Stimulated activated CD4-positive, alpha-beta T cell treated with anti-CD3 and anti-CD28 coated beads, TNF-alpha, amount 100 ng/mL, for 4 hours (primary cell): ENCODE measurements at places on chromosomes 16 and 17.

GRCh38 chr17:71237903-71238538, 882.8 kb upstream of the SOX9 start:
- DNase-seq = no peak

DNA sequence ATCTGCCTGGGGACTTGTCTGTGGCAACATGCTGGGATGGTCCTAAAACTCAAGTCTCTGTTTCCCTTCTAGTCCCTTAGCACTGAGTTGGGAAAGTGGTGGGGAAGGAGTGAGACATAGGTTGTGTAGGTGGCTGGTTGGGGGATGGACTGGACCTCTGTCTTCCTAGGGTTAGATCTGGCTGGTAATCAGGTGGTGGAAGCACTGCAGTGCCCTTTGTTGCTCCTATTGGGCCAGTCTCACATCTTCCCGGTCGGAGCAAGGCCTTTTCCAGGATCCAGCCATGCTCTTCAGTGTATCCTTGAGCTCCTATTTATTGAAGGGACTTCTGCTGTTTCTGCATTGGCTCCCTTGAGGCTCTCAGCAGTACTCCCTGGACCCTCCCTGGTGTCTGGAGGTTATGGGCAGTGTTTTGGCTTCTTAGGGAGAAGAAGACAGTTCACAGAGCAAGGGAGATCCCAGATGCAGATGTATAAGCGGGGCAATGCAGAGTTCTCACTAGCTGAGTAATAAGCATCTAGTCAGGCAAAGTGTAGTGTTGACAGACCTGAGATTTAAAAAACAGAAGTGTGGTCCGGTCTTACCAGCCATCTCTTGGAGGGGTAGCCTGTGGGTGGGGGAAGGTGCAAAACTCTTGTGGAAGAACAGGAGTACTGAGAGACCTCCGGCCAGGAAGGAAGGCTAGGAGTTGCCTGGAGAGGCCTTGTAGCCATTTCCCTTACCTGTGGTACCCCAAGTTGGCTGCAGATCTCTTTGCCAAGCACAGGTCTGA, 1.3 kb upstream of the NUTF2 start:
- no peak for DNase-seq

GRCh38 chr16:22926105-22926751, 112.3 kb downstream of the HS3ST2 start:
- DNase-seq = no peak

GRCh38 chr17:21100636-21101035, 26.1 kb upstream of the DHRS7B start:
- DNase-seq = no peak

DNA sequence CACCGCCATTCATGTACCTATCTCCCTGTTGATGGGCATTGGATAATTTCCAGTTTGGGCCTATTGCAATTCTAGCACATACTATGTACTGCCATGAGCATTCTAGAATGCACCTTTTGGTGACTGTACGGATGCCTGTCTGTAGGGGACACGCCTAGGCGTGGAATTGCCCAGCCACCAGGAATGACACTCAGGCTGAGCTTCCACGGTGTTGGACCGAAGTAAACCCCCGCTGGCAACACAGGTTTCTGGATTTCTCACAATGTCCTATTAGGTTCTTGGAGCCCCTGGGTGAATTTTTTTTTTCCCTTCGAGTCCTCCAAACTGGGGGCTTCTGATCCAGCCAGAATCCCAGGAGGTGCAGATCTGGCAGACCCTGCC, 146.6 kb downstream of the IRF8 start:
- no peak for DNase-seq

GRCh38 chr17:49775546-49776260, 11.8 kb upstream of the FAM117A start:
- DNase-seq = no peak

- DNase-seq = no peak
These were observed 30.2 kb downstream of the WDR59 start for GRCh38 chr16:74954763-74955162.
